Suppressor macrophage (primary cell): ENCODE measurements at places on chromosomes 6 and 20.
A peak's percentile ranks its signal among the peaks of the same experiment; 100 is the strongest.

- no peak for DNase-seq
Observed at GRCh38 chr20:12086359-12086758, 168.7 kb downstream of the BTBD3 start.

GRCh38 chr20:1375515-1375914 is 17.3 kb downstream of the FKBP1A start:
- DNase-seq: peak; percentile 60

DNA sequence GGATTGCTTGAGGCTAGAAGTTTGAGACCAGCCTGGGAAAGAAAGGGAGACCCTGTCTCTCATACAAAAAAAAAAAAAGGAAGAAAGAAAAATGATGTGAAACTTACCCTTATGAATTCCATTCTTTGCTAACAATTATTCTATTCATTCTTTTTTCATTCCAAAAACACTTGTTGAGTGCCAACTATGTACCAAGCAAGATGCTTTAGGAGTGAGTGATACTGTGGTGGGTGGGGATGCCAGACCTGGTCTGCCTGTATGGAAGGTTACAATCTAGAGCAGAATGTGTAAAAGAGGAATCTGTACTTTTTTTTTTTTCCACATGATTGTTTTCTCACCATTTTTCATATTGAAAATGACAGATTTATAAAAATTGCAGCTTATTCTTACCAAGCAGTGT is 73.8 kb upstream of the TULP1 start:
- DNase-seq: no peak

DNA sequence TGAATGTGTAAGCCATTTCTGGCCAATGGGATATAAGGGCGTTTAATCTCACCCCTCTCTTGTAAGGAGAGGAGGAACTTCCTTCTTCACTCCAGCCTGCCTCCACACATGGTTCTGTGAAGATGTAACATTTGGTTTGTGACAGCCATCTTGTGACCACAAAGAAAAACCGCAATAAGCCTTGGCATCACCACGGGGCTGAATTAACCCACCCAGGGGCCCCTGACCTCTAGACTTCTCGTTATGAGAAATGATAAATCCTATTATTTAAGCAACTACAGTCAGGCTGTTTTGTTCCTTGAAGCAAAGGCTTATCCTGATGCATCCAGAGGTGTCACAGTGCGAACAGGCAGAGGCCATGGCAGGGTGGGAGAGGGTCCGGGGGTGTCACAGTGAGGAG is 139.7 kb downstream of the CDC5L start:
- DNase-seq: peak; percentile 69

GRCh38 chr6:21961226-21961625 is 335.6 kb downstream of the PRL start:
- no peak for DNase-seq

DNA sequence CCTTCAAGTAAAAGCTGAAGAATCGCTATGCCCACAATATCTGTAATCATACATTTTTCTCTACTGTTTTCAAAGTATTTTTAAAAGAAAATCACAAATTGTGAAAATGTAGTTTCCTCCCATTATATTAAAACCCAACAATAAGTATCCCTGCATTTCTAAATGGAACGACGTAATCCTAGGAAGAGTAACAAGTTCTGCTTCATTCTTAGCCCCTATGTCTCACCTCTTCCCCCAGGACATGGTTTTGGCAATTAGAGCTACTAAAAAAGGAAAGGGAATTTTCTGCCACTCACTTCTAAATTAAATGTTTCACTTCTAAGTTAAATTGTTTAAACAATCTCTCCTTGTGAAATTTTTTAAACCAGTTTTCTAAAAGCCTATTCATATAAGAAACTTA is 47.4 kb downstream of the TBPL1 start:
- no peak for DNase-seq

DNA sequence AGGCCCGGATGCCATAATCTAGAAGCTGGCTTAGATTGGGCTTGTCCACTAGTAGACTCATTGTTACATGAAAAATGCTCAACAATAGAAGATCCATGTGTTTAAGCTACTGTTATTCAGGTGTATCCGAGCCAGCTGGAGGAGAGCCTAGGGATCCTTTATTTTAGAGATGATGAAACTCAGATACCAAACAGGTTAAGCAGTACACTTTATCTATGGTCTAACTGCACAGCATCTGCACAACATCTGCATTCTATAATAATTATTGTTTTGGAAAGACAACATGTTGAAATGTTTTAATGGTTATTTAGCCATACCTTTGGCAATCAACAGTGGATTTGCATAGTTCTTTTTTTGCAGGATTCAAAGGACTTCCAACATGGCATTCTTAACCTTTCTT is 134.1 kb downstream of the RFPL4B start:
- DNase-seq: no peak
